HCT116 (cell line): ENCODE measurements at places on chromosomes 11 and 22. TPM values are rescaled to one million over a fixed set of nuclear protein-coding genes. Genes with fewer than 3 reads are reported as not detected.

DNA sequence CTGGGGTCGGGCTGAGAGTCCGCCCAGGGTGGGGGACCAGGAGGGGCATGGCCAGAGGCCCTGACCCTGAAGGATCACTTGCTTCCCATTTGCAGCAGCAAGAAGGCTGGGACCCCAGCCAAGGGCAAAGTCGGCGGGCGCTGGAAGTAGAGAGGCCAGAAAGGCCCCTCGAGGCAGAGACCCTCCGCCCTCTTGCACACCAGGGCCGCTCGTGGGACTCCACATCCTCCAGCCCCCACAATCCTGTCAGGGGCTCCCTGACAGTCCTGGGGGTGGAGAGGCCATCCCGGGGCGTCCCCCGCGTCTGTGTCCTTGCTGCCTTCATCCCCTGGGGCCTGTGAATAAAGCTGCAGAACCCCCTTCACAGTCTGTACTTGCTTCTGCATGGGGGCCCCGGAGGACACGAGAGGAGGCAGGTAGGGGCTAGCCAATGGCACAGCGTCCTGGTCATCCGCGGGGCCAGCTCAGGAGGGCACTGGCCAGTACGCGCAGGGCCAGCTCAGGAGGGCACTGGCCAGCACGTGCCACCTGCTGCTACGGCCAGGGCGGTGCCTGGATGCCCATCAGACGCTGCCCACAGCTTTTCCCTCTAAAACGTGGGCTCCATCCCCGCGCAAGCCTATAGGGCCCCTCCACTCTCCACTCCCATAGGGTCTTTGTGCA, 8.7 kb upstream of the MRPL23 start:
- no peak for DNase-seq

GSC2 gene
- not detected for total RNA-seq

NAALAD2 gene
- total RNA-seq = not detected

DNA sequence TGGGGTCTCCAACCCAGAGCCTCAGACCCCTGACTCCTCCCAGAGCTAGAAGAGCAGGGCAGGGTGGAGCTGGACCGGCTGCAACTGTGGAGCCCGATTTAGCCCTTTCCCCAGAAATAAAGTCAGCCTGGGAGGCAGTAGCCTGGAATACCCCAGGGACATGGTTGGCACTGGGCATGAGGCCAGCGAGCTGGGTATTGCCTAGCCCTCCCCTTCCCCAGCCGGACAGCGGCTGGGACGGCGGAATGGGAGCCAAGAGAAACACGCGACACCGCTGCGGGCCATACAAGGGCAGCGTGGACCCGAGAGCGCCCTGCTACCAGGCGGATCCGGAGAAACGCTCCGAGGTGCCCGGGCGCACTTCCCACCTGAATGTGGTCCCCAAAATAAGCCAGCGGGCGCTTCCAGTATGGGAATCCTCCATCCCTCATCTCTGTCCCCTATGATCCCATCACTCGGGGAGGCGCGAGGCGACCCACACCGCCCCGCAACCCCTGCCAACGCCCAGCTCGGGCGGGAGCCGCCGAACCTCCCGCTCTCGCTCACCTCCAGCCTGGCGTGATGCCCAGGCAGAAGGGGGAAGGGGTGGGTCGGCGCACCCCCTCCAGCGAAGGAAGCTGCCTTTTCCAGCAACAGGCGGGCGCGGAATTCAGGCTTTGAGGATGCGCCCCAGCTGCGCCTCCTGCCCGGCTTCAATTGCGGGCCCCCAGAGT, 758 bp downstream of the MCAM start:
- DNase-seq = no peak

MOV10L1 gene
- not detected for total RNA-seq

- no peak for DNase-seq
Measured at GRCh38 chr11:124891373-124891861, 6.2 kb downstream of the ROBO4 start.

GRCh38 chr11:33560729-33561128, 139.9 kb downstream of the C11orf91 start:
- no peak for DNase-seq

GRCh38 chr11:35106595-35106994, 32.4 kb upstream of the CD44 start:
- no peak for DNase-seq

DNA sequence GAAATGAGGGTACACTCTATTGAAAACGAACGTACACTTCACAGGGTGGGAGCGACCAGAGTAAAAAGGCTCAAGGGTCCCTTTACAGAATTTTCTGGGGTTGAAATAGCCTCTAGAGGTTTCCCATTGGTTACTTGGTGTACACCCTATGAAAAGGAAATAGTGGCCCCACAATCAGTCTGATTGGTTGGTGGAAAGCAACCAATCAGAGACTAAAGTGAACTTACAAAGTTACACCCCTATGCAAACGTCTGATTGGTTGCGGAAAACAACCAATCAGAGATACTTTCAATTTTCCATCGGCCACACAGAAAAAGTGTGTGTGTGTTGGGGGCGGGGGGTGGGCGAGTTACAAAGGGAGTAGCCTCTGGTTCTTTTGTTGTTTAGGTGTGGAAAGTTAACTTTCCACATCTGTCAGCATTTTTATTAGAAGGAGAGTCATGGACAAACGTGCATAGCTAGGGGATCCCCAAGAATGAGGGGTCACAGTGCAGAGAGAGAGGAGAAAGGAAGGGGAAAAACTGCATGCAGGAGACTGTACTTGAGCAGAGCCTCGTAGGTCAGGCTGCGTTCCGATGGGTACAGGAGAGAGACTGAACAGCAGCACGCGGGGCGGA, 1152.1 kb downstream of the TBC1D22A start:
- no peak for DNase-seq

DNA sequence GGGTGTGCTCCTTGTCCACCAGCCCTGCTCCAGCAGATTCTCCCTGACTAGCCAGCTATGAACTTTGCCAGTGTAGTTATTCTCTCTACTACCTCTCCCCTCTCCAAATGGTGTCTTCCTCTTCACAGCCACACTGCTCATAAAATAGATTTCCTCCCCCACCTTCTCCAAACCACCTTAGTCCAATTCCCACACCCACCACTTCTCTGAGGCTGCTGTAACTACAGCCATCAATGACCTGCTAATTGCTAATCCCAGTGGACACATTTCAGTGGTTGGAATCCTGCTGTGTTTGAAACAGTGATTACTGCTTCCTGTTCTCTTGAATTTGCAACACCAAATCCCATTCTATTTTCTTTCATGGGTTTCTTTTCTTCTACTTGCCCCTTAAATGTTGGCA, 23.4 kb downstream of the SYT9 start:
- no peak for DNase-seq

OR5P2 gene
- not detected for total RNA-seq

MRGPRX3 gene
- not detected for total RNA-seq

LIMK2 gene
- total RNA-seq = 21.9 TPM

OR51A2 gene
- total RNA-seq = not detected
